Mesothelial cell of epicardium (in vitro differentiated cells): ENCODE measurements at places on chromosomes 5 and 9.

GRCh38 chr9:124478354-124478753 is 28.1 kb downstream of the ADGRD2 start:
- DNase-seq, result no peak

DNA sequence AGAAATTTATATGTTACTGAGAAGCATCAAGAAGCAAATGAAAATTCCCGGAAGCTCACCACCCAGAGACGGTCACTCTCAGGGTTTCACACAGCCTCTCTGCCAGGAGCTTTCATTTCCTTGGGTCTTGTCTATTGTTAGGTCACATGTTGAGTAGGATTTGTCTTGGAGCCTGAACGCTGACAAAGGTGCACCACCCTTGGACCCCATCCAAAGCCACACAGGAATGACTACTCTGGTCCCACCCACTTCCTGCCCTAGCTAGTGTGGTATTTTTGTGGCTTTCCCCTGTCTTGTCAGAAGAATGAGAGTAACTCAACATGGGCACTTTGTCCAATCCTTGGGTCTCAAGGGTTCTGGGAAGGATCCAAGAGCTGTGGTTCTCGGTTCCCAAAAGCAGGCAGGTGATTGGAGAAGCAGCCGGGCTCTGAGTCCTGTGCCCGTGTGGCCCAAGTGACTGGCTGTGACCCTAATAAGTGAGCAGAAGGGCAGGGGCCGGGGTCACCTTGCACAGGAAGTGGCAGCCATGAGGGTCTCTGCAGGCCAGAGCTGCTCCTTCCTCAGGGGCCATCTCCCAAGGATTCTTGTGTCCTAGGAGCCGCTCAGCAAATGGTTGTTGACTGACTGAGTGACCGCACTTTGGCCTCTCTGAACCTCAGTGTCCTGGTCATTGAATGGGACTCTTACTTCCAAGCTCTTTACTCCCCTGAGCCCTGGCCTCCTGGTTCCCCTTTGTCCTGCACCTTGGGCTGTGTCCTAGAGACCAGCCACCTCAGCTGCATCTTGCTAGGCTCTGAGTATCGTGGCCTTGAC is 6.9 kb downstream of the FGD3 start:
- no peak for DNase-seq

GRCh38 chr9:116153765-116154333 is at the start of gene PAPPA:
TSS of gene PAPPA (plus strand) at chr9:116153791. CDS start at chr9:116154173, 382 bp downstream.
- no peak for DNase-seq

- DNase-seq, result no peak
Measured at GRCh38 chr9:248278-248961, 33.8 kb downstream of the DOCK8 start.

DNA sequence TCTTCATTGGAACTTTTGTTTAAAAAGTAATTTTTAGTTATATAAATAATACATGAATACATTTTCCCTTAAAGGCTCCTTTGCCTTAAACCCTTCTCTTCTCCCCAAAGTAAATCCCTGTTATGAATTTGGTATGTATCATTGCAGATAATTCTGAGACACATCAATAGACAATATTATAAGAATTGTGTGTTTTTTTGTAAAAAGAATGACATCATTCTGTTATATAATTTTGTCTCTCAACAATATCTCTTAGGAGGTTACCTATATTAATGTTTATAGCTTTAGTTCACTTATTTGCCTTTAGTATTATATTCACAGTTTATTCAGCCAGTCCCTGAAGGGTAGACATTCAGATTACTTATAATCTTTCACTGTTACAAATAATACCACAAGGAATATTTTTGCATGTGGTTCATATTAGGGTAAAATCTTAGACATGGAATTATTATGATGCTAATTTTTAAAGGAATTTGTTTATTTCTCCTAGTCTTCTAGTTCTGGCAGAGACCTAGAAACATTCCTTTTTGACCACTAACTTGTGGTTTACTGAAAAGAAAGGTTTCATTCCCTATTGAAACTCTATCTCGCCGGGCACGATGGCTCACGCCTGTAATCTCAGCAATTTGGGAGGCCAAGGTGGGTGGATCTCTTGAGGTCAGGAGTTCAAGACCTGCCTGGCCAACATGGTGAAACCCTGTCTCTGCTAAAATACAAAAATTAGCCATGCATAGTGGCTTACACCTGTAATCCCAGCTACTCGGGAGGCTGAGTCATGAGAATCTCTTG is 105.6 kb downstream of the KCTD16 start:
- DNase-seq, result no peak

DNA sequence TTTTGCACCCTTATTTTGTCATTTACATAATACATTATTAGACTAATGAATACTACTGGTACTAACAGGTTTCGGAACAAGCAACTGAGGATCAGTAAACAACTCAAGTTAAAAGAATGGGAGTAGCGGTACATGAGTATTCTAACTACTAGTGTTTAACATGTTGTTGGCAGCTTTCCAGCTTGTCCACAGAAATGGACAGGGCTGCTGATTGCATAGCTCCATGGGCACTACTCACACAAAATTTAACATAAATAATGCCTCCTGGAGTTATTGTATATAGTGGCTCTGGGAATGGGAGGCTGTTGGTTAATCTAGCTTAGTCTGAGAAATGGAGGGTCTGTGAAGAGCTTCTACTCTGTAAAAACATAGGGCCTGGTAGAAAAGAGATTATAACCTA is 6.7 kb downstream of the NCBP1 start:
- DNase-seq, result no peak

DNA sequence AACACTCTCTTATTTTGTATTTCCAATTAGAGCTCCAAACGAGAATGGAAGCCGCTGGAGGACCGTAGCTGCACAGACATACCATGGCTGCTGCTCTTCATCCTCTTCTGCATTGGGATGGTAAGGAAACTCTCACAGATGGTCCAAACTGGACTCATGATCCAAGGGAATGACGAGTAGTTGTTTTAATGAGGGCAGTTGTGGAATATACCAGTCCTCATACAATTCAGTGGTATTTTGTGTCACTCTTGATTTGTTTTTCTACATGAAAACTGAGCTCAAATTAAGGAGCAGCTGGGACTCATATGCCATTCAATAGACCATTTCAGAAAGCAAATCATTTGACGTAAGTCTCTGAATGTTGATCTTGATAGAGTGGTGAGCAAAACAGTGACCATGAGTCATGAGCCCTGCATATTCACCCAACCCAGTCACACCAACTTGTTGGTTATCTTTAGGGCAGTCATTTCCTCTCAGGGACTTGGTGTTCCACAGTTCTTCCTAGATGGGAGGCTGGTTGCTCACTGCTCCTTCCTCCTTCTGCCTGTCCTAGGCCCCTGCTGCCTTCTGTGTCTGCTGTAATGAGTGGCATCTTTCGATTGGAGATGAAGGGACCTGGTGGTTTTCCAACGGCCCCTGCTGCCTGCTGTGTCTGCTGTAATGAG is 54.9 kb downstream of the SLC44A1 start:
- DNase-seq, result no peak

DNA sequence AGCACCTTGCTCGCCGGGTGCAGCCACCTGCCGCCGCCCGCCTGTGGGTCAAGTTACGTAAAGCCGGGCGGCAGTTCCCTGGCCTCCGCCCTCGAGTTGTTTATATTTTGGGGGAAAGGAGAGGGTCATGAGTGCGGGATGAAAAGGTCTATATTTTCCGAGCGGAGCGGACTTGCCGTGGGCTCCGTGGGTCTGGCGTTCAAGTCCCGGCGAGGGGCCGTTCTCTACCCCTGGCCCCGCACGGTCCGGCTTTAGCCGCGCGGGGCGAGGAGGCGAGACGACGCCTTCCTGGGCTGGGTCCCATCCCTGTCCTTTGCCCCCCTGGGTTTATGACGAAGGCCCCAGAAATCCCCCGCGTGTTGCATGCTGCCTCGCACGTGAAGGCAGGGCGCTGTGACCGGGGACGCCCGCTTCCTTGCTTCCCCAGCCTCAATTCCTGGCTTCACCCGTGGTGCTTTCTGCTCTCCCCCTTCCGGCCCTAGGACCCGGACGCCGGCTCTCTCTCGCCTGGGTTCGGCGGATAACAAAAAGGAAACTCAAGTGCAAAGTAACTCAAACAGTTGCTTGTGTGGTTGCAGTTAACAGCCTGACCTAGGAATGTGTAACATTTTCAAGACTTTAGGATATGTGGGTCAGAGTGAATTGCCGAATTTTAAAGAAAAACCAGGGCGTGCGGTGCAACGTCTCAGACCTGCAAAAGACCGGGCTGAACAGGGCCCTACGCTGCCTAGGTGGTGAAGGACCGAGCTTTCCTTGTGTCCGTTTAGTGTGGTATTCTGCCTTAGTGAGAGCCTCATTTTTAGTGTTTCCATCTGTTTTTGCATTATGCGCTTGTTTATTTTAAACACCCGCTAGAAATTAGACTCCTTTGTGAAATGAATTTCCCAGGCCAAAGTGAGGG is 810 bp downstream of the VPS13A start:
- peak; percentile 58 for DNase-seq

DNA sequence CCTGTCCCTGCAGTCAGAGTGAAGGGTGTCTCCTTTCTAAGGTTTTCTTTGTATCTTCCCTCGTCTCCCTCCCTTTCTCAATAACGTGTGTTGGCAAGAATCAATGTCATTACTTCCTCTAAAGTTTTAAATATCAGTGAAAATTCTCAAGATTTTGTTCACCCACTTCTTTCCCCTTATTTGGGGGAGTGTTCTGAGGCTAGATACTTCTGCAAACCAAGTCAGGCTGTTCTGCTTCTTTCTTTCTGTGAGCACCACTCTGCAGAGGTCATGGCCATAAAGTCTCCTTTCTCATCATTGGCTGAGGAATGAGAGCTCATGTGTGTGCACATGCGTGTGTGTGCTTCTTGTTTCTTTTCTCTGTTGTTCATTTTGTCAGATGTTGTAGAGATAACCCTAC is 26.6 kb upstream of the SPATA31C2 start:
- no peak for DNase-seq

DNA sequence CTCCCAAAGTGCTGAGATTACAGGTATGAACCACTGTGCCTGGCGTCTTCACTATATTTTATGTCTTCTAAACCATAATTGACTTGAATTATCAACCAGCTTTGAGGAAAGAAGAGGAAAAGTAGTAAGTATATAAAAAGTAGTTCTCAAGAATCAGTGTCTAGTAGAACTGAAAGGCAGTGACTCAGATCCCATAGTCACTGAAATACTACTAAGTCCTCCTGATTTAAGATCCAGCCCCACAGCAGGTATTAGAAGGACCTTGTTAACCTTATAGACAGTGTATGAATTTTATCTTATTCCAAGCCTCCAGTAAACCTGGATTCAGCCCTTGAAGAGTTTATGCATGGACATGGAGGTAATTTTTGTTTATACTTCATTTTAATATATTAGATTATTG is 31.5 kb downstream of the LNPEP start:
- no peak for DNase-seq

DNA sequence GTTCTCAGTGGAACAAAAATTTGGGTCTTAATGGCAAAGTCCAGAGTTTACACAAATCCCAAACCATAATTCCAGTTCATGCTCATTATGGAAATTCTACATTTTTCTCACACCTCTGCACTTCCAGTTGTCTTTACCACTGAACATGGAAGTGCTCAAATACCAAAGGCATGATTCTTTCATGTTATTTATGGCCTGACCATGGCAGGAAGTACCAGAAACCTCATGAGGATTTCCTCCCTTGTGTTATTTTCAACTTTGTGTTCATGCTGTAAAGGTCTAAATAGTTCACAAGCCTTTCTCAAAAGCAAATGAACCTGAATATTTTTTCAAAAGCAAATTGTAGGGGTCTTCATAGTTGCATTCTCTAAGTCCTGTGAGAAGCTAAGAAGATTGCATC is 82.0 kb upstream of the ITGA1 start:
- DNase-seq, result no peak

DNA sequence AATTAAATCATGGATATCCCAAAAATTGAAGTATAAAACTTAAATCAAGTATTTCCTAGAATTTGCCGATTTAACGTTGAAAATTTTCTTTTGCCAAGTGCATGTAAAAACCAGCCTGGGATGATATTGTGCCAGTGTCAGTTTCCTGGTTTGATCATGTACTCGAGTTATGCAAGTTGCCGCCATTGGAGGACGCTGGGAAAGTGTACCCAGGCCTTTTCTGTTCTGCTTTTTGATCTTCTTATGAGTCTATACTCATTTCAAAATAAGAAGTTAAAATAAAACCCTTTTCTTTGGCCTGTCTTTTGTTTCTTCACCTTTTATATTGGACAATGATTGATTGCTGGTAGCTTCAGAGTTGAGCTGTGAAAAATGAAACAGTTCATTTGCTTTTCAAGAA is 93.1 kb upstream of the NFIL3 start:
- no peak for DNase-seq

GRCh38 chr5:93088592-93089389 is 492.2 kb downstream of the NR2F1-AS1 start:
- no peak for DNase-seq

DNA sequence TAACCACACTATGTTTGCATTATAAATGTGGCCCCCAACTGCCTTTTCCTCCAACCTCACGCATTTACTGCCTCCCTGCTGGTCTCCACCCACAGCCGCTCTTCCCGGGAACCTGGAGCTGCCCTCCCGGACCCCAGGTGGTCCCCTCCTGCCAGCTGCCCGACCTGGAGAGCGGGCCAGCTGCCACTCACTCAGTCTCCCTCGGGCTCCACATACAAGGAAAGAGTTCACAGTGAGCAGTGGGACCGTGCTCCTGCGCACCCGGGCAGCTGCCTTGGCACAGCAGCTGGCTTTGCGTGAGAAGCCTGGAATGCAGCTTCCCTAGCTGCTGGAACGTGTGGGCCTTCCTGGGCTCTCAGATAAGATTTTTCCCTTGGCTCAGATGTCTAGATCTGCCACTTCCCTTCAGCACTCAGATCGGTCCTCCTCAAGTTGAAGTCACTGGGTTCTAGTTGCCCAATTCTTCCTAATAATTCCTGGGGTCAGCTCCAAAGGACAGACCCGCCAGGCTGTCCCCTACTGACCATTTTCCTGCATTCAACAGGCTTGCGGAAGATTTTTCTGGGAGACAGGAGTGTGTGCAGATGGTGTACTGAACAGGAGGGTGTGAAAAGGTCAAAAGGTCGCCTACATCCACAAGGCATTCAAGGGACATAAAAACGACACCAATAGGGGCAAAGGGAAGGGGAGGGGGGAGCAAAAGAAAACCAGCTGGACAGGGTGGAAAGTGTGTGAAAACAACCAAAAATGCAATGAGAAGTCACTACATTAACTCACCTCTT is 69.1 kb downstream of the MYO10 start:
- no peak for DNase-seq

- no peak for DNase-seq
Measured at GRCh38 chr9:98481676-98482075, 226.2 kb upstream of the TBC1D2 start.

DNA sequence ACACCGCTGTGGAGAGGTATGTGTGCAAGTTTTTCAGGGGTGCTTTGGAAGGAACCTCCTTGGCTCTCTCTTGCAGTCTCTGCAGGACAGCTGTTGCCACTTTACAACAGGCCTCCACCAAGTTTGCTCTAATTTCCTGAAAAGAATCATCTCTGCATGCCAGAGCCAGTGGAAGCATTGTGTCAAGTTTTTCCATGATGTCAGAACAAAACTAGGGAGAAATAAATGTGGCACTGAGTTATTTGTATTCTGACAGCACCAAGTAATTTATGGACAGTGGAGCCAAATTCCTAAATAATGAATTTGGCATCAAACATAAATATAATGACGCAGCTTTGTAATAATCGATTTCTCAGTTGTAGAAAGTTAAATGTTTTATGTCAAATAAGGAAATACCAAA is 146.9 kb downstream of the KIAA0825 start:
- DNase-seq, result no peak
